Stimulated activated CD4-positive, alpha-beta T cell treated with anti-CD3 and anti-CD28 coated beads, Interleukin-15, amount 100 ng/mL, for 48 hours (primary cell): ENCODE measurements at places on chromosomes 2 and 18.

GRCh38 chr18:31430554-31430953, 17.0 kb upstream of the DSG3 start:
- DNase-seq, result no peak

GRCh38 chr2:158676696-158677095, 118.4 kb upstream of the DAPL1 start:
- no peak for DNase-seq

DNA sequence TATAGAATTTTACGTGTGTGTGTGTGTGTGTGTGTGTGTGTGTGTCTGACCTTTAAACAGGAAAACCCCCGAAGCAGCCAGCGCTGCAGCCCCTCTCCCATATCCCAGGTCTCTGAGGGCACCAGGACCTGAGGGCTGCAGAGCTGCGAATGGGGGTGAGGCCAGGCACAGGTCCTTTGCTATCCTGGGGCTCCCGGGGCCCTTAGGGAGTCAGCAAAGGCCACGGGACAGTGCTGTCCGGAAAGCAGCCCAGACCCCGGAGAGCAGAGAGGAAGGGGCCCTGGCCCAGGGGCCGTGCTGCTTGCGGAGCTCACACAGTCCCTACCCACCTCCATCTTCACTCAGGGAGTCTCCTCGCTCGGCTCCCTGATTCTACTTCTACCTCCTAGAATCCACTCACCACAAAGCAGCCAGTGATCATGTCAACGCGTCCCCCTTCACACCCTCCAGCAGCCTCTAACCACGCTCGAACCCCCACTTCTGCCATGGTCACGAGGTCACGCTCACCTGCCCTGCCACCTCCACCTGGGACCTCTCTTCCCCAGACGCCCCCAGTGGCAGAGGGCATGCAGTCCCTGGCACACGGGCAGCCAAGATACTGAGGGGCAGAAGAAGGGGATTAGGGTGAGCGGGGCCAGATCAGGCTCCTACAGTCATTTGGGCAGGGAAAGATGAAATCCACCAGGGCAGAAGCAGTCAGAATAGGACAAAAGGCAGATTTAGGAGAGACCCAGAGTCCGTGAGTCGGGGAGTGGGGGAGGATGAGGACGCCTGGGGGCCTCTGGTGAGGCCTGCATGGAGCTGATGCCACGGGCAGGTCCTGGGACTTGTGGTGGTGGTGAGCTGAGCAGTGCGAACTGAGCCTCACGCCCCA, 86.7 kb downstream of the USP40 start:
- no peak for DNase-seq

DNA sequence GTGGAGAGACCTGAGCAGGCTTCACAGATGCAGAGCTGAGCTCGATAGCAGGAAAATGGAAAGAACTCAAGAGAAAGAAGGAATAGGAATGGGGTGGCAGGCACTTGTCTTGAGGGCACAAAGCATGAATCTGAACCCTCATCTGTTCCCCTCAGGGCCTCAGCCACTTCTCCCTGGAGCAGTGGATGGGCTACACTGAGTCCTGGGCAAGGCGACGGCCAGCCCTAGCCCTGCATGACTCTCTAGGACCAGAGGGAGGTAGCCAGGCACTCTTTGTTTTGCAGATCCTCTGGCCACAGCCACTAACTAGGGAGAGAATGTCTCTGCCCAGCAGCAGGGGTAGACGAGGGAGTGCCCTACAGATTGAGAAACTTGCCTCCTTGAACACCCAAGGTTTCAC, 3.4 kb upstream of the TEX51 start:
- DNase-seq, result no peak

DNA sequence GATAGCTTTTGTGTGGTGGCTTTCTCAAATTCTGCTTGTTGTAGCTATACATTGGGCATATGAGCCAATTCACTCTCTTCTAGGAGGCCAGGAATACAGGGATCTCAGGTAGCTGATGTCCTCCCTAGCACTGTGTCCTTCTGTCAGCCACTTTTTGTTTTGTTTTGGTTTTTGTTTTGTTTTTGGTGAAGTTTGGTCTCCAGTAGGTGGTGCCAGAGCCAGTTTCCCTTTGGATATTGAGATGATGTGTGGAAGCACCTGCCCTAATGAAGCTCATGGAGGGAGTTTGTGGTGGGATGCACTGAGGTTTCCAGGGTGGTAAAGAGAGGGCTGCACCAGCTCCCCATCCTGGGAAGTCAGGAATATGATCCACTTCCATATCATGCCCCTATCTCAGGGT, 100.5 kb upstream of the VWC2L start:
- DNase-seq, result no peak

DNA sequence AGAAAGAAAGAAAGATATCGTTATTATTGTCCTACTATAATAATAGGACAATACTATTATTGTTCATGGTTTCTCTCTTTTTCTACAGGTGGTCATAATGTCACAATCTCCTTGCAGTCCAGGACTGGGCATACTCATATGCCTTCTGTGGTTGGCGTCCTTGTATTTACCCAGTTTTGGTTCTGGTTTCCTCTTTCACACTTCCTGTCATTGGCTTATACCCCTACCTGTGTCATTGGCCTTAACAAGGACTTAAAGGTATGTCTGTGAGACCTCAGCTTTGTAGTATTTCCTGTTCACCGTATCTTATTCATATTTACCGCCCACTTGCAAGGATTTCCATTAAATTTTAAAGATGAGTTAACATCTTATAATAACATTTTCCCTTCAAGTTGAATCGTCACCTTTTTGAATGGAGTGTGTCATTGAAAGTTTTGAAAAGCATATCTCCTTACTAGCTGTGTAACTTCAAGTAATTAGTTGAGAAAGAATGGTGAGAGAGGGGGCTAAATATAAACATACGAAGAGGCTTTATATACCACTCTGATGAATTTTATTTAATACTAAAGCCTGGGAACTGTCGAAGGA, 36.5 kb upstream of the HTR2B start:
- no peak for DNase-seq

DNA sequence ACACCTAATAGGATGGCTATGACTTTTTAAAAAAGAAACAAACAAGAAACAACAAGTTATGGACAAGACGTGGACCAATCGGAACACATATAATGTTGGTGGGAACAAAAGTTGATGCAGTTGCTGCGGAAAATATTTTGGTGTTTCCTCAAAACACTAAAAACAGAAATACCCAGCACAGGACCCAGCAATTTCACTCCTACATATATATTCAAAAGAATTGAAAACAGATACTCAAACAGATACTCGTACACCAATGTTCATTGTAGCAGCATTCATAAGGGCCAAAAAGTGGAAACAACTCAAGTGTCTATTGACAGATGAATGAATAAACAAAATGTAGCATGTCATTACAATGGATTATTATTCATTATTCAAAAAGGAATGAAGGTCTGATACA, 12.1 kb downstream of the CCDC141 start:
- no peak for DNase-seq

DNA sequence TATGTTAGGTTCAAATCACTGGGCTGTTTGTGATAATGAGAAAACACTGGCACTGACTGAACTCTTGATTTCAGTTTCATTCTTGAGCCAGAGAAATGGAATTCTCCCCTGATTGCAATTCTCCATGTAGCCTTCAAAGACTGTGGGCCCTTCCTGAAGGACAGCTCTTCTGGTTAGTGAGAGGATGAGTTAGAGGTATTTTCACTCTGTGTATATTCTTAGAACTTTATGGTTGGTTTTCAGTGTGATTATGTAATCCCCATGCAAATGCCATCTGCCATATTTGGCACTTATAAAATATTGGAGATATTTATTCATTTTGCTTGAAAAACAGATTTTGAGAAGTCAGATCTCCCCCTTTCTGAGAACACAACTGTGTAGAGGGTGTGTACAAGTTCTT, 323.7 kb downstream of the SLC4A3 start:
- DNase-seq, result no peak

- no peak for DNase-seq
Measured at GRCh38 chr2:164514491-164514890, 106.8 kb downstream of the GRB14 start.

- DNase-seq, result no peak
Measured at GRCh38 chr18:68484241-68484640, 230.7 kb downstream of the TMX3 start.

GRCh38 chr2:7430421-7430868, 513.2 kb downstream of the RNF144A start:
- DNase-seq, result no peak

GRCh38 chr2:230267059-230267458, 41.5 kb downstream of the SP140 start:
- DNase-seq, result no peak

GRCh38 chr2:25310965-25311864, 30.5 kb downstream of the DNMT3A start:
- no peak for DNase-seq

DNA sequence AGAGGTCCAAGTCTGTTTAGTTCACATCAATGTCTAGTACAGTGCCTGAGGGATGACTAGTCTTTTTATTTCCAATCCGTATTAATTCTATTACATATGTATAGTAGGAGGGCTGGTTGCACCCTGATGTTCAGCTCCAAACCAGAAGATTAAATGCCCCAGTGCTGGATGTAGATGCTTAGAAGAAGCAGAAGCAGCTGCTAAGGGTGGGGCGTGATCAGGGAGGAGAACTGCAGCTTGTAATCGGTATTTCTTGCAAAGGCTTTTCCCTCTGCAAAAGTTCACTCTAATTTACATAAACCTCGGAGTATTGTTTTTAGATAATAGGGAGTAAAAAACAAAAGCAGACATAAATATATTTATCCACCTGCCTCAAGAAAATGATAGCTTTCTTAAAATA, 145.3 kb upstream of the ITGA4 start:
- no peak for DNase-seq

- DNase-seq, result no peak
Measured at GRCh38 chr2:226140594-226140993, 659.0 kb downstream of the IRS1 start.

DNA sequence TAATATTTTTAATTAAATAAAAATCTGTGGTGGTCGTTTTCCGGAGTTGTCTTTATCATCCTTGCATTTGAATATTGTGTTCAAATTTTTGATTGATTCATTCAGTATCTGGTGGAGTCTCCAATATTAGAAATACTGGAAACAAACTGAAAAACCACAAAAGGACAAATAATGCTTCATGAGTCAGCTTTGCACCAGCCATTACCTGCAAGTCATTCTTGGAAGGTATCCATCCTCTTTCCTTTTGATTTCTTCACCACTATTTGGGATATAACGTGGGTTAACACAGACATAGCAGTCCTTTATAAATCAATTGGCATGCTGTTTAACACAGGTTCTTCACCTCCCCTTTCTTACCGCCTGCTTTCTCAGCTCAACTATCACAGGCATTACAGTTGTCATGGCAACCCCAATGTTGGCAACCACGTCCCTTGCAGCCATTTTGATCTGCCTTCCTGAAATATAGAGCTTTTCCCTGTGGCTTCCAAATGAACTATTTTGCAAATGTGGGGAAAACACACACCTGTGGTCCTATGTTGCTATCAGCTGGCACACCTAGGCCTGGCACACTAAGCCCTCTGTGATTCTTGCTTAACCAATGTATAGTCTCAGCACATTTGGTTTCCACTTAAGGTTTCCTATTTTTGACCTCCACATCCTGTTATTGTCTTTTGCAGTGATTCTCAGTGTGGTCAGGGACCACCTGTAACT, 6.5 kb downstream of the CTLA4 start:
- no peak for DNase-seq

DNA sequence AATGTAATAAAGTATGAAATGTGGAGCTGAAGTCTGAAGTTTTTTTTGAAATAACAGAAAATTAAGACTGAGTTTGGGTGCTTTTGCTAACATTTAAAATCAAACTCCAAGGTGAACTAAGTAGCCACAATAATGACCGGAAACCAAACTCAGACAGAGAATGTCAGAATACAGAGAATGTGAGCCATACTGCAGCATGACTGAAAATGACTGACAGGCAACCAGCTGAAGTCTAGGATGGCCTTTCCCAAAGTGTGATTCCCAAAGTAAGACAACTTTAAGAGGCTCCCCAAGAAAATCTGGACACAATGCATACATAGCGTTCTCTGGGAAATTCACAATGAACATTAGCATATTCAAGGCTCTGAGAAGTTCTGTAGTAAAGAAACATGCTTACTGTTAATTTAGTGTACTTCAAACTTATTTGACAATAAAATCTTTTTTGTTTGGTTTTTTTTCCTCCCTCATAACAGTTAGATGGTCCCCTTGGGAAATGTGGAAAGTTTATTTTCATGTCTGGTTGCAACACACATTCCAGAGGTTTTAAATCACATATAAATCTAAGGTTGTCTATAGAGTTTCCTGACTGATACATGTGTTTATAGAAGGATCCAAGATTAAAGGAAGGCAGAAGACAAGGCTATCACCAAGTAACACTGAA, 28.6 kb downstream of the PLA2R1 start:
- no peak for DNase-seq

DNA sequence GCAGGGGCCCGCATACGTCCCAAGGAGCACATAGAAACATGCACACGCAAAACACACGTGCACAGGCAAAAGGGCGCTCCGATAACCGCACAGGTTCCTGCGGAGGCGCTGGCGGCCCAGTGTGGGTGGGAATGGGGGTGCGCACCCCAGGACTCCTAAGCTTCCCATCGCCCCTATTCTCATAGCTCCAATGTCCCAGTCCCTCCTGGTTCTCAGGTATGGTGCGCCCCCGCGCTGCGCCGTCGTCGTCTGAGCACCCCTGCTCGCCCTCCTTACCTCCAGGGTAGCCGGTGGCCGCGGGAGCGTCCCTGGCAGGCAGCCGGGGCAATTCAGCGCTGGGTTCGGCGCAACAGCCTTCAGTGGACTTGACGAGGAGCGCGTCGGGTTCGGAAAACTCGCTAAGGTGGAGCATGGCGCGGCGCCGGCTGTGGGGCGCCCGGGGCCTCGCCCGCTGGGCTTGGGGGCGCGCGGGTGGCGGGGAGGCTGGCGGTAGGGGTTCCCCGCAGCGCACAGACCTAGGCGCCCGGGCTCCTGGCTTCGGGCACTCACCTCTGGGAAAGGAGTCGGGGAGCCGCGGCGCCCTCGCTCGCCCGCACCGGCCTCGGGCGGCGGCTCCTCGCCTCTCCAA, 328 bp downstream of the EGR4 start:
- DNase-seq, result no peak

DNA sequence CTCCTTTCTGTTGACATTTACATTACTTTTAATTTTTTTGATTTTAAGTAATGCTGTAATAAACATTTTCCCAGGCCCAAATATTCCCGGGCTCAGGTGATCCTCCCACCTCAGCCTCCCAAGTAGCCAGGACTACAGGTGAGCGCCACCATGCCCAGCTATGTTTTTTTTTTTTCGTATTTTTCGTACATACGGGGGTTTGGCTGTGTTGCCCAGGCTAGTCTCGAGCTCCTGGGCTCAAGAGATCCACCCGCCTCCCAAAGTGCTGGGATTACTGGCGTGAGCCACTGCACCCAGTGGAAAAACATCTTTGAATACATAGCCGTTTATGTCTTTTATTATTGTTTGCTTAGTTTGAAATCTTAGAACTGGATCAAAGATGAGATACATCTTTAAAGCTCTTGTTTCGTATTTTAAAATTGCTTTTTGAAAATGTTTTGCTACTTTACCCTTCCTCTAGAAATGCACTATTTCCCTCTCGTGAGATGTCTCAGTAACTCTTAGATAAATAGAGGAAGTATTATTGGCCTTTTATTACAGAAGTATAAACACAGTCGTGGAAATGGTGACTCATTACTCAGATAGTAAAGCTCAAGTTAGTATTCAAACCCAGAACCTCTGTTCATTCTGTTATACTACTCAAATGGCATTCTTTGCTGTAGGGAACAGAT, 2.4 kb downstream of the SMCHD1 start:
- no peak for DNase-seq

- DNase-seq, result no peak
Measured at GRCh38 chr18:10234281-10234680, 220.2 kb upstream of the APCDD1 start.

- no peak for DNase-seq
Measured at GRCh38 chr2:66899648-66900047, 464.7 kb downstream of the MEIS1 start.
